Uterine smooth muscle cell (primary cell): ENCODE measurements at places on chromosomes 5 and 9. TPM values are rescaled to one million over a fixed set of nuclear protein-coding genes. Genes with fewer than 3 reads are reported as not detected.

Gene ARL14EPL
- 0.89 TPM in 1 of 2 replicates, not detected in the other for total RNA-seq

Gene PDE8B
- total RNA-seq, result 0.22 and 0.25 TPM in 2 replicates

Gene MPDZ
- total RNA-seq, result 50.7 and 73.9 TPM in 2 replicates

Gene KCNT1
- not detected in 2 replicates for total RNA-seq

Gene HNRNPA0
- 11.3 and 14.2 TPM in 2 replicates for total RNA-seq

Gene CKMT2
- 8.6 and 25.2 TPM in 2 replicates for total RNA-seq

Gene ANKRD33B
- 1.1 and 1.3 TPM in 2 replicates for total RNA-seq

Gene STK32A
- total RNA-seq, result 0.22 and 1.2 TPM in 2 replicates

Gene MTMR12
- total RNA-seq, result 25.0 and 26.0 TPM in 2 replicates
